ENCODE measurements at places on chromosomes 12 and 14.

DNA sequence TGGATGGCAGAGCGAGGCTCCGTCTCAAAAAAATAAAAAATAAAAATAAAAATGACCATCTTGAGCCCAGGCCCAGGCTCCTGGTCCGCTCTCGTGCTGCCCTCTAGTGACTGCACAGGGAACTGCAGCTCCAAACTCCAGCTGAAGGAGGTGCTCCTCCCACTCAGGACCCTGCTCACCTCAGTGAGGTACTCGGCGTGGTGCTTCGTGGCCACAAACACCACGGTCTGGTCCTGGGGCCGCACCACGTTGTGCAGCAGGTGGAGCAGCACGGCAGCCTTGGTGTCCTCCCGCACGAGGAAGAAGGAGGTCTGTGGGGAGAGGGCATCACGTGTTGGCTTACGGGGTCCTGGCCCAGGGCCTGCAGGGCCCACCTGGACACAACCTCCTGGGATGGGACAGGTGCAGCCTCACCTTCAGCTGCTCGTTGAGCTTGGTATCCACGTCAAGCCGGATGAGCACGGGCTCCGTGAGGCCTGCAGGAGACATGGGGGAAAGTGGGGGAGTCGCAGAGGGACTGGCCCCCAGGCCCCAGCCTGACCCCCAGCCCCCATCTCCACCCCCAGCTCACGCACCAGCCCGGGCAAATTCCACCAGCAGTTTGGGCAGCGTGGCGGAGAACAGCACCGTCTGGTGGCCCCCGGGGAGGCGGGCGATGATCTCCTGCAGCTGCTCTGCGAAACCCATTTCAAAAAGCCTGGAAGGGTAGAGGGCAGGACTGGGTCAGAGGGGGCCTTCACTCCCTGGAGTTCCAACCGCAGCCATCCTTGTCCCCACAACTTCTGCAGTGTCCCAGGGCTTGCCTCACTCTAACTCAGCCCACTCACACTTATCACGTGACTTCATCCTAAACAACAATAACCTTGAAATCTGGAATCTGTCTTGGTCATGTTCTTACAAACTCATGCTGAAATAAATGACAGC is 10.6 kb downstream of the DDX54 start:
- no peak for DNase-seq

GRCh38 chr12:125079648-125080645 is 14.7 kb downstream of the AACS start:
- DNase-seq = no peak

DNA sequence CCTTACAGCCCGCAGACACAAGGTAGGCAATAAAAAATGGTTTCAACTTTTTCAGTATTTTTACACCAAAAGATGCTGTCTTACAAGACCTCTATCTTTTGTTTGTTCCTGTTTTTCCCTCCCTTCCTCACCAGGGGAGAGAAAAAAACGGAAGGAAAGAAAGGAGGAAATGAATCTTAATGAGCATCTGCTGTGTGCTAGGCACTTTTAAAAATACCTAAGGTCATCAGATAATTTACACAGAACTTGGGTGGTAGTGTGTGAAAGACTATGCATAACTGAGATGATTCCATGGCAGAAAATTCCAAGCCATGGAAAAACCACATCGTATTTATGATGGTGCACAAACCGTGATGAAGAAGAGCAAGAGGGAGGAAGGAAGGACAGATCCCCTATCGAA is 121.2 kb downstream of the DIP2B start:
- no peak for DNase-seq

DNA sequence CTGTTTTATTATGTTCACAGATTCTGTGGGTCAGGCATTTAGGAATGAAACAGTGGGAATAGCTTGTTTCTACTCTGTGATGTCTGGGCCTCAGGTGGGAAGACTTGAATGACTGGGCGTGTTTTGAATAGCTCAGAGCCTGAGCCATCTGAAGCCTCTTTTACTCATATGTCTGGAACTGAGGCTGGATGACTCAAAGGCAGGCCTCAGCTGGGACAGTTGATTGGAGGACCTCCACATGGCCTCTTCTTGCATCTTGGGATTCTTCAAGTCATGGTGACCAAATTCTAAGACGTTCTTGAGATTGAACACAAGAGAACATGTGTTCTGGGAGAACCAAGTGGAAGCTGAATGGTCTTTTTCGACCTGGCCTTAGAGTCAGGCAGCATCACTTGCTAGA is 45.8 kb upstream of the TBX3 start:
- no peak for DNase-seq

GRCh38 chr12:26226629-26227360 is 31.4 kb downstream of the SSPN start:
- DNase-seq = no peak

- DNase-seq = no peak
Measured at GRCh38 chr14:104229534-104230055, 91.2 kb downstream of the KIF26A start.

DNA sequence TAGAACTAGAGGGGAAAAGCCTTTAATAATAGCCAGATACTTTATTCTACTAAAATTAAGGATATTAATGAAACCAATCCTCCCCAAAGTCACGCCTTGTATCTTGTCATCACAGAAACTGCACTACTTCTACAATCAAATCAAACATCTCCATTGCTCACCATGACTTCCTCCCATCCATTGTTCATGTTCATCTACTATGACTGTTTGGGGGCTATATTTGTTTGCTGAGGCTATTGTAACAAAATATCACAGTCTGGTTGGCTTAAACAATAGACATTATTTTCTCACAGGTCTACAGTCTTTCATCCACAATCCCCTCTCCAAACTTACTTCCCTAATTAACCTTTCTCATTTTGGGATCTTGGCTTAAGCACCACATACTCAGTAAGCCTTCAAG is 193.6 kb upstream of the FSCB start:
- DNase-seq = no peak

- no peak for DNase-seq
Measured at GRCh38 chr14:76583805-76584204, 177.5 kb upstream of the VASH1 start.

DNA sequence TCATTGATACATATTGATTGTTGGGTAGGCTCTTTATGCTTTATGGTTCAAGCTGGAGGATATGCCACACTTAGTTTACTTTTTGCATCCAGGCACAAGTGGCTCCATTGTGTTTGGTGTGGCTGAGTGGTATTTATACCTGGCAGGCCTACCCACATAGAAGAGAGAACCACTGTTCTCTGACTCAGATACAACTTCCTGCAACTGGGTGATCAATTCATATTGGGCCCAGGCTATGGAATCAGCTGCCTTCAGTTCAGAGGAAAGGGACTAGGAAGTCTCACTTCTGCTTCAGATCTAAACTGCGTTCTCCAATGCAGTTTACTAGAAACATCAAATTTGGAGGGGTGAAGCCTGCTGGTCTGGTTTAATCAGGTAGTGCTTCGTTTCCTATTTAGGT is 49.8 kb upstream of the LRRK2 start:
- no peak for DNase-seq

DNA sequence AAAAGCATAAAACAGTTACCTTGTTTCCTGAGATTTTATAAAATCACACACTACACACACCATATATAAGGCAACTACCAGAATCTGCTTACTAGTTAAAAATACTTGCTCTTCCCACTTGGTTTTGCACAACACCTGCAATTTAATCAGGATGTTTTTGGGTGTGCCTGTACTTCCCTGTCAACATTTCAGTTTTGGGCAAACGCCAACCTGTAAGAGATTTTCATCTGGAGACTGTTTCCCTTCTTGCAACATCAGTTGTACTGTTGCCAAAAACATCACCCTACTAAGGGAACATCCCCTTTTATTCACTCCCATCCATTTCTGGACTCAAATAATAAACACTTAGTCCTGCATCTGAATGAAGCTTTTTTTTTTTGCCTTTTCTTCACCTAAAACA is 172.3 kb downstream of the DUSP6 start:
- DNase-seq = no peak

DNA sequence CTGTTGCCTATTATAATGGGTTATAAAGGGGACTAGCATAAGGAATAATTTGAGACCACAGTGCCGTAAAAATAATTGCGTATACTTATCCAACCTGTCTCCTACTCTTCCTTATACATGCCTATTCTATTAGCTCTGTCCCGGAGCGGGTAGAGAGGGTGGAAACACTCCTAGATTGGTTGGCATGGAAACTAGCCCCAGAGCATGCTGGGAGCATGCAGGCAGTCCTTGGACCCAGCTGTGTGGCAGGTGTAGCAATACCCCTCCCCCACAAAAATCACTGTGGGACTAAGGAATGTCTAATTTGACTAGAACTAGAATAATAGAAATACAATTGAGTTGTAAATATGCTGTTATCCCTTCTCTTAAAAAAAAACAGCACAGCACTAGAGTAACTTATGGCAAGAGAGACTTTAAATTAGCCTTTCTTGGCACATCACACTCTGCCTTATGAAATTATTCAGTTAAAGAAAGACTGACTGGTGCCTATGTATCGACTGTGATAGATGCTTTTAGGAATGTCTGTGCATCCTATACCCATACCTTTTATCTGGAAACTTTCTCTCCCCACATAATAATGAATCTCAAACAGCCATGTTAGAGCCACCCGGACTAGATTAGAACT is 244.0 kb upstream of the DAAM1 start:
- no peak for DNase-seq

DNA sequence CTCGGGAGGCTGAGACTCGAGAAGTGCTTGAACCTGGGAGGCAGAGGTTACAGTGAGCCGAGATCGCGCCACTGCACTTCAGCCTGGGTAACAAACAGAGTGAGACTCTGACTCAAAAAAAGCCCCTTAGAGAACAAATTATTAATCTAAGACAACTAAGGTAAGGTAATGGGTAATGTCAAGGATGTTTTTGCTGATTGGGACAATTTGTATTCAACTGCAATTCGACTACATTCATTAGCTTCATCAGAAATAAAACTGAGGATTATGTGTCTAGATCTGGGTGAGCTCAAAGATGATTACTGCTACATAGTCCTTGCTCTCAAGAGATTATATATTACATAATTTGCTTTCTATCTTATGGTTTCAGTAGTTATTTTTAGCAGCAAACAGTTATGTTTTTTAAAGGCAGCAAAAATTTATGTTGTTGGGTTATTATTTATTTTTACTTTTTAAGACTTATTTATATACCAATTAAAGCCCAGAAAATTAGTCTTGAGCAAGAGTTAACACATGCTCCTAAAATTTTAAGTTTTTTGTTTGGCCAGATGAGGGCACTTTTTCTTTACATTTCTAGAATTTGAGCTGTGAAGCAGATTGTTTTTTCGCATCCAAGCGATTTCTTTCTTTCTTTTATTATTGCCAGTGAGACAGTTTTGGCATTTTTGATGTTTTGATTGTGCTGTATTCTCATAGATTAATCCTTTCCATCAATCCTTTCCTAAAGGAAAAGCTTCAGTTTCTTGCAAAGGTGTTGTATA is 52.3 kb downstream of the PLEKHA5 start:
- peak; percentile 28 for DNase-seq

Data from SW 1271 (cell line).